ENCODE measurements at places on chromosomes 5 and 9.
A peak's percentile ranks its signal among the peaks of the same experiment; 100 is the strongest.

- no peak for DNase-seq
Measured at GRCh38 chr9:118281772-118282171, 577.6 kb downstream of the TLR4 start.

GRCh38 chr5:69136293-69136692 lies 30.7 kb upstream of the CCNB1 start:
- no peak for DNase-seq

- peak; percentile 72 for DNase-seq
Measured at GRCh38 chr5:171667341-171668096, 118.1 kb upstream of the SMIM23 start.

DNA sequence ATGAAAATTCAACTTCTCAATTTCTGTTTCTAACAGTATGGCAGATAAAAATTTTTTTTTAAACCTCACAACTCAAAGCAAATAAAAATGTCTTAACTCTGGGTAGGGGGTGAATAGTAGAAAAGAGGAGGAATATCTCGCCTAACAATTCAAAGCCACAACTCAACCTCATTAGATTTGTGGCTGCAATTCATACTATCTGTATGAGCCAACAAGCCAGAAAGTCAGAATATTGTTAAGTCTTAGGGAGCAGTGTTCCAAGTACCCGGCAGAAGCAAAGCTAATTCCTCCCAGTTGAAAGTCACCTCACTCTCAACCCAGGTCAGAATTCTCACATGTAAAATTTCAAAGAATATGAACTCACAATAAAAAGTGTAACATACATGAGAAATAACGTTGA lies 15.0 kb downstream of the PJA2 start:
- no peak for DNase-seq

DNA sequence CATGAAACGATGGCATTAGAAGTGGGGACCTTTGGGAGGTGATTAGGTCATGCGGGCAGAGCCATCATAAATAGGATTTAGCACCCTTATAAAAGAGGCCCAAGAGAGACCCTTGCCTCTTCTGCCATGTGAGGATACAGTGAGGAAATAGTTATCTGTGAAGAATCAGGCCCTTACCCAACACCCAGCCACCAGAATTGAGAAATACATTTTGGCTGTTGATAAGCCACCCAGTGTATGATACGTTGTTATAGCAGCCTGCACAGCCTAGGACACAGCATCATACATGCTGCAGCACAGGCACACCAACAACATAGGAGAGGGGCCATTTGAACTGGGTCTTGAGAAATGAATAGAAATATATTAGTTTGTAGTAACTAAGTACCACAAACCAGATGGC lies 8.0 kb upstream of the MAMDC2 start:
- DNase-seq: no peak
